ENCODE measurements at places on chromosomes 11 and 22.

DNA sequence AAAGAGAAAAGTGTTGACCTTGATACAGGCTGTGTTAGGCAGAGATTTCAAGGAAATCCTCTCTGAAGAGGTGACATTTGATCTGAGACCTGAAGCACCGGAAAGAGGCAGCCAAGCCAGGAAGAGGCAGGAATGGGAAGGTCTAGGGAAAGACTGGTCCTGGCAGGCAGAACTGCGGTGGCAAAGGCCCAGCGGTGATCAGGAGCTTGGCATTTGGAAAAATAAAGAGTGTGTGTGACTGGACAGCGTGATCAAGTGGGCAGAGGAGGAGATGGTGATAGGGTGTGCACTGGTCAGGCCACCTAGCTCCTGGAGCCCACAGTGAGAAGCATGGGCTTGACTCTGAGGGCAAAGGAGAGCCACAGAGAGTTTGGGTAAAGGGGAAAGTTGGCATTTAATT is 27.2 kb upstream of the GAB4 start:
- no peak for DNase-seq

GRCh38 chr11:109960831-109961230 is 132.4 kb upstream of the ZC3H12C start:
- no peak for DNase-seq

- DNase-seq = no peak
These were observed 719.6 kb downstream of the BRD1 start for GRCh38 chr22:49107961-49108530.

GRCh38 chr11:65745049-65745448 is 24.5 kb upstream of the RNASEH2C start:
- DNase-seq = no peak

DNA sequence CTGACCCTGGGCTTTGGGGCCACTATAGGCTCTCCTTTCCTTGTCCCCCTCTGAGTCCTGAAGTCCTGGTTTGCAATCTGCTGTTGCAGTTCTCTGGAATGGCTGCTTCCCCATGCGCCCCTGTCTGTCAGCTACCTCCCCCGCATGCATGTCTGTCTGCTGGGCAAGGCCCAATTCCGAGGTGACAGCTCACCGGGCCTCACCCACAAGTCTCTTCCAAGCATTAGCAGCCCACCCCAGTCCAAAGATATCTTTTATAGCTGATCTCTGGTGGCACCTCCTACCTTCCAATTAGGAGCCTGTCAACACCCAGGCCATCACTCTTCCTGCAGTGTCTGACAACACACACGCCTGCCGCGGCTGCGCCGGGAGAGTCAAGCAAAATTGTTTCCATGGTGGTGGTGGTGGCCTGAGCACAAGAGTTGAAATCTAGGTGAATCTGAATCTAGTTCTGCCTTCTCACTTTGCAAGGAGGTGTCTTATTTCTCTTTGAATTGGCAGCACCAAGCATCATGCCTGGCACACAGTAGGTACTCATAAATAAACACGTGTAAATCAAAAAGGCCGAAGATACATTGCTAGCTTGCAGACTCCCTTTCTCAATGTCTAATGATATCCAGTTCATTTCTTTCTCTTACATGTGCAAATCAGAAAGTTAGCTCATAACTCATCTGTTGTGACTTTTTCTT is 1.2 kb upstream of the LMO2 start:
- DNase-seq = no peak

DNA sequence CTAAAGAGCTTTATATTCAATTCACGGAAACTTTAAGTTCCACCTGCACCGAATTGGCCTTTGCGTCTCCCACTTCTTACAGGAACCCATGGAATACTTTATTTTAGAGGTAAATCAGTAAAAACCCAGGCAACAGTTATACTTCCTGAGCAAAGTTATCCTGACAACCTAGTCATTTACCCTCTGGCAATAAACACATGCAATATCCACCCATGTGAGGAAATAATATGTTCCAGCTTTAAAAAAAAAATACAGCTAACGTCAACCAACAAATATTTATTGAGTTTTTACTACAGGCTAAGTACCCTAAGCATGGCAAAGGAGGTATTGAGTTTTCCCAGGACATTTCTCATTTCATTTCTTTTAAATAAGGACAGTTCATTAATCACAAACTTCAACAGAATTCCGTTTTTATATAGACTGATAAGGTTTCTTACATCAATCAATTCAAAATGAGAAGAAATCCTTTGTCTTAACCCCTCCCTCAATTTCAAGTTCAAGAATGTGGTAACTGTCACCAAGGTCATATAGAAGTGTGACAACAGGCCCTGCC is 38.3 kb upstream of the CCDC34 start:
- no peak for DNase-seq

- no peak for DNase-seq
These were observed 21.5 kb downstream of the CYTH4 start for GRCh38 chr22:37303821-37304274.

DNA sequence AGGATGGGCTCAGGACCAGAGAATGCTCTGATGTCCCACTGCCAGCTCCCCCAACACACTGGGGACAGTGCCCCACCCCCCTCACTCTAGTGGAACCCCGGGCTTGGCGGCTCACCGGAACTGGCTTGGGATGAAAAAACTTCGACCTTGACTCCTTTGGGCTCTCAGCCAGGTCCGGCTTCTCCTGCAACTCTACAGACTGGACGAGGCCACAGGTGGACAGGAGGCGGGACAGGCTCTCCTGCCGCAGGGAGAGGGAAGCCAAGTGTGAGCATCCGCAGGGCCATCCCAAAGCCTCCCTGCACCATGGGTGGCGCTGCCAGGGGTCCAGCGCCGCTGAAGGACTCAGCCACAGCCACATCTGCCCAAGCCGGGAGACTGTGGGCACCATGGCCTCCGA is 3.7 kb downstream of the RRP7A start:
- DNase-seq = no peak

DNA sequence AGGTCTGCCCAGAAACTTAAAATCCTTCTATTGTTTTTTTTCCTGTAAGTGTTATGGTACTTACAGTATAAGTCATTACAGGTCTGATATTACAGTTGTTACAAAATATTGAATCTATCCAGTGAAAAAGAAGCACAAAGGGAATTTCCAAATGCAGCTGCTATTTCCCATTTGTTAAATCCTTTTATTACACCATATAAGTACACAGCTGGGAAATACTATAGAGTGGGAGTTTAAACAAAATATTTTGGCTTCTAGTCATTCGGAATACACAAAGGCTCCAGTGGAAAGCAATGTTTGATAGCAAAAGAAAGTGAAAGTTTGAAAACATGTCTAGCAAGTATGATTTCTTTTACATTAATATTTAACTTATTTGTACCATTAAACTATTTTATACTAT is 18.0 kb downstream of the SOX6 start:
- DNase-seq = no peak

GRCh38 chr11:122910775-122911174 is 28.2 kb downstream of the JHY start:
- DNase-seq = no peak

Data from NCI-H510A (cell line).